Effector CD8-positive, alpha-beta T cell (primary cell): ENCODE measurements at places on chromosomes 2 and 18.

- no peak for DNase-seq
These were observed 438 bp downstream of the HSPE1 start for GRCh38 chr2:197500503-197501131.

GRCh38 chr18:6488956-6489355 is 74.2 kb upstream of the L3MBTL4 start:
- no peak for DNase-seq

GRCh38 chr2:75751360-75751759 is 40.6 kb upstream of the GCFC2 start:
- DNase-seq = no peak

GRCh38 chr2:143525402-143525860 is 396.2 kb downstream of the ARHGAP15 start:
- DNase-seq = no peak

DNA sequence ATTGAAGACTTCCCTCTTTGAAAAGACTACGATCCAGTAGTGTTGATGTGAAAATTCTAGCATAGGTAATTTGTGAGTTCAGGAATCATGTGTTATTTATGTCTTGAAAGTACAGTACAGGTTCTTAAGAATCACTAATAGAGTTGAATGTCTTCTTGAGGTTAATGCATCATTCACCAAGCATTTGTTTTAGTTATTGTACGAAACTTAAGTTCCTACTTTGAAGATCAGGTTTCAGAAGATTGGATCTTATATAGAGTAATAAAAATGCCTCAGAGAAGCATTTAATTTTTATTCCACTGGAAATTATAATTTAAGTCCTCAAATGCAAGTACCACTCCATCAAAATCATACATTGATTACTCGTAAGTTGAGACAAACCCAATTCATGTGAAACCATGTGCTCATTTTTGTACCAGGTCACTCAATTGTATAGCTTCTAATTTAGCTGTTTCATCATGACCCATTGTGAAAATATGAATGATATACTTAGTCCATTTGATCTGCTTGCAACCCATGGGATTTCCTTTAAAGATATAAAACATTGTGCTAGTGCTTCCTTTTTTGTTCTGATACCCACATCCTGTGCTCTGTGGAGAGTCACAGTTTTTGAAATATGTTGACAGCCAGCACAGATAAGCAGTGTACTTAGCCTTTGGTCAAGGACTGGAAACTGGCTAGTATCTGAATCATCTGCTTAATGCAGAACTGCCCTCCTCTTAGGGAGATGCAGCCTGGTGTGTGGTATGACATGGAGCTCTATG is 22.5 kb upstream of the RAB27B start:
- DNase-seq = no peak
